GM12891 (cell line): ENCODE measurements at places on chromosomes 3 and 15.

- DNase-seq: no peak
Observed at GRCh38 chr3:136664771-136665170, 87.4 kb downstream of the STAG1 start.

DNA sequence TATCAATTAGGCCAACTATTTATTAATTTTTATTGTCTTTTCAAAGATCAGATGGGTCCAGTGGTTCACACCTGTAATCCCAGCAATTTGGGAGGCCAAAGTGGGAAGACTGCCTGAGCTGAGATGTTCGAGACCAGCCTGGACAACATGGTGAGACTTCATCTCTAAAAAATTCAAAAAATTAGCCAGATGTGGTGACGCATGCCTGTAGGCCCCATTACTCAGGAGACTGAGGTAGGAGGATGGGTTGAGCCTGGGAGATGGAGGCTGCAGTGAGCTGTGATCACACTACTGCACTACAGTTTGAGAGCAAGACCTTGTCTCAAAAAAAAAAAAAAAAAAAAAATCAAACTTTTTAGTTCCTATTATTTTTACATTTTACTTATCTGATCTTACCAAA is 8.2 kb downstream of the AP3S2 start:
- no peak for DNase-seq

DNA sequence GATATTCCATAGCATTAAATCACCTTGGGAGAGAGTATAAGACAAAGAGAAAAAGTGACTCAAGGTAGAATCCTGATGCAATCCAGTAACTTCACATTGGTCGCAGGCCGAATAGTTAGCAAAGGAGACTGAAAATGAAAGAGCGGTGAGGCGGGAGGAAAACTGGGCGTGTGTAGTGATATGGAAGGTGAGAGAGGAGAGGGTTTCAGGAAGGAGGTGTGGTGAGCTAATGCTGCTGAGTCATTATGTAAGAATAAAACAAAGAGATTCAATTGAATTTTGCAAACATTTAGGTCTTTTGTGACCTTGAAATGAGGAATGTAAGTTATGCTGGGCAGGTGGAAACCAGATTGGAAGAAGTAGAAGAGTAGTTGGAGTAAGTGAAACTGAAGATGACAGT is 235.3 kb downstream of the C3orf38 start:
- no peak for DNase-seq

- no peak for DNase-seq
Observed at GRCh38 chr3:159273608-159274007, 471.8 kb downstream of the MFSD1 start.

GRCh38 chr3:62159709-62160092 is 213.6 kb downstream of the FEZF2 start:
- no peak for DNase-seq

- DNase-seq: no peak
Observed at GRCh38 chr3:114043205-114043604, 13.1 kb downstream of the CCDC191 start.

DNA sequence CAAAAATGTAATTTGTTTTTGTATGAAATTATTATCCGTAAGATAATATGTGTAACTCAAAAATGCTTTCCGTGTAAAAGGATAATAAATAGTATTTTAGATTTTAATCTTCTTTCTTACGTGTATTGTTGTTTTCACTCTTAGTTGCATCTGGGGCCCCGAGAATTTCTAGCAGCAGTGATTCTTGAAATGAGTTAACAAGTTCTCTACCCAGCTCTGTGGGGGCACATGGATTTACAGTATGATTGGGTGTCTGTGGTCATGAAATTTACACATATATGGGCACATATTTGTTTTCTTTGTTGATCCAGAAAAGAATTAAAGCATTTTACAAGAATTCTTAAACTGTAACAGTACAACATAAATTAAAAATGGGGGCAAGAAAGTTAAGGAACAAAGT is 145.9 kb upstream of the LRRFIP2 start:
- no peak for DNase-seq

- no peak for DNase-seq
Observed at GRCh38 chr3:181176601-181177000, 187.1 kb upstream of the DNAJC19 start.

GRCh38 chr3:141336672-141337522 is 31.4 kb upstream of the ZBTB38 start:
- DNase-seq: peak; percentile 55

DNA sequence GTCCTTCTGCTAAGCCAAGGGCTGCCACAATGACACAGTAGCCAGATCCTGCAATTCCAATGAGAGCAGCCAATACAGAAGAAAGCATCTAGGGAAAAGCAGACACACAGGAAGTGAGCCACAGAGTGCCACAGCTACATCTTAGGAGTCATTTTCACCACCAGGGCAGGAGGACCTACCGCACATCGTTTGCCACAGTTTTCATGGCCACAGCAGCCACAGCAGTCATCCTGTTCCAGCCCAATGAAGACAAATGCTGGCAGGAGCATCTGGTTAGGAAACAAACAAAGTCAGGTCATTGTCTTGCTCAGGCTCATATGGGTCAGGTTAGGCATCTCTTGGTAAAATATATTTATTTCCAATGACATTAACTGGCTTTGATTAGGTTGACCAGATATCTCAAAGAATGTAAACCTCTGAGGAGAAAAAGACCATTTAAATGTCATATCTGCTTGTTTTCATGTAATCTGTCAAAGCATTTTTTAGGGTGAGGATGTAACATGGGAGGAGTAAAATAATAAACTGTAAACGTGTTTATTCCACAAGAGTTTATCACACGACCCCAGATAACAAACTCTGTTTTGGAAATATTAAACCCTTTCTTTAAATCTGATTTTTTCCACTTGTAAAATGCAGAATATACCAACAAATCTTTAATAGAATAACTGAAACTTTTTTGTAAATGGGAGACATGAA is 1.8 kb downstream of the TM4SF1 start:
- no peak for DNase-seq

GRCh38 chr3:60095516-60095915 is 1045.7 kb upstream of the CFAP20DC start:
- no peak for DNase-seq

GRCh38 chr15:99006146-99006545 is 1.4 kb downstream of the PGPEP1L start:
- no peak for DNase-seq

GRCh38 chr15:40282147-40282868 is 556 bp downstream of the ANKRD63 start:
- peak; percentile 75 for DNase-seq

GRCh38 chr3:131174752-131175151 is 148.1 kb downstream of the NEK11 start:
- DNase-seq: peak; percentile 10

- no peak for DNase-seq
Observed at GRCh38 chr3:182000447-182000846, 288.7 kb downstream of the SOX2 start.

DNA sequence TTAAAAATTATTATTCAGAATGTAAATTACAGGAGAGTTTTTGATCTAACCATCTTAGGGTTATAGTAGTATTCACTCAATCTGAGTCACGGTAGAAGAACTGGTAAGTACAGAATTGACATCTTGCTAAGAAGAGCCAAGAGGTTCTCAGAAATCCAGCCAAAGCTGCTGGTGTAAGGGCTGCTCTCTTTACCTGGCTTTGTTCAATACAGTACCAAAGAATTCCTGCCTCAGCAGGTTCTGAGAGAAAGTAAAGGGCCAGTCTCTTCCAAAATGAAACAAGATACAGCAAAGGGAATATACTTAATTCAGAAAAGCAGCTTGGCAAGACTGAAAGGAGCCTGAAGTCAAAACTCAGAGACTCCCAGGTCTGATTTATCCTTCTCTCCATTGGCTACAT is 193.1 kb downstream of the TNIK start:
- no peak for DNase-seq

GRCh38 chr3:128555098-128555825 is 62.3 kb upstream of the GATA2 start:
- DNase-seq: no peak

- no peak for DNase-seq
Observed at GRCh38 chr3:120773932-120774331, 31.4 kb downstream of the GTF2E1 start.

GRCh38 chr3:4147556-4148118 is 155.5 kb upstream of the SETMAR start:
- DNase-seq: no peak

DNA sequence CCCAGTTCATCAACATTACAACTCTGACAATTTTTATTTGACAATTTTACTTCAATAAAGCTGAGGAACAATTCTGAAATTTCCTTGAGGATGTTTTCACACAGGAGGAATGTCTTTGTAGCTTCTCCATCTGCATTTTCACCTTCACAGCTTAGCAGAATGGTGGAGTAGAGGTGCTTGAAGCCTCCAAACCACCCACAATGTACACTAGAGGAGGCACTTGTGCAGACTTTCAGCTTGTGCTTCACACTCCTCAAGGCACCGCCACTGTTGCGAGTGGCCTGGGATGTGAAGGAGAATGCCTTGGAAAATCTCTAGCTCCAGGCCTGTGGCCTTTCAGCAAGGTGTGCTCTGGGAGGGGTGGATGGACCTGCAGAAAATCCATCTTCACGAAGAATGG is 181.9 kb downstream of the EPHB1 start:
- no peak for DNase-seq

GRCh38 chr15:75107908-75108838 is 84.8 kb downstream of the PPCDC start:
- no peak for DNase-seq

GRCh38 chr3:22495791-22496190 is 707.3 kb upstream of the UBE2E2 start:
- DNase-seq: no peak

DNA sequence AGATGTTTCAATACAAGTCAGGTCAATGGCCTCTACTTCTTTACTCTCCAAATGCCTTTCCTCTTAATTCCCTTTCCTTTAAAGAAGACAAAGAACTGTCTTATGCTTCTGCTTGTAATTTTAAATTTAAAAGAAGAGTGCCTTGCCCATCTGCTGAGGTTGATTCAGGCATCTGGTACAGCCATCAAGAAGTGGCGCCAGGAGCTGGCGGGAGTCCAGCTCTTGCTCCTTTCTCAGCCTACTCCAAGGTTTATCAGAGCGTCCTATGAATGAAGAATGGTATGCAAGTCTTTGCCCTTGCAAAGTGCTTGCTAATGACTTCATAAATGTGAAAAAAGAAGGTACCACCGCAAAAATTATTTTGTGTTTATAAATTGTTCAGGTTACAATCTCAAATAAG is 294.6 kb upstream of the TGFBR2 start:
- no peak for DNase-seq

- no peak for DNase-seq
Observed at GRCh38 chr15:52016316-52016715, 2.7 kb upstream of the MAPK6 start.

DNA sequence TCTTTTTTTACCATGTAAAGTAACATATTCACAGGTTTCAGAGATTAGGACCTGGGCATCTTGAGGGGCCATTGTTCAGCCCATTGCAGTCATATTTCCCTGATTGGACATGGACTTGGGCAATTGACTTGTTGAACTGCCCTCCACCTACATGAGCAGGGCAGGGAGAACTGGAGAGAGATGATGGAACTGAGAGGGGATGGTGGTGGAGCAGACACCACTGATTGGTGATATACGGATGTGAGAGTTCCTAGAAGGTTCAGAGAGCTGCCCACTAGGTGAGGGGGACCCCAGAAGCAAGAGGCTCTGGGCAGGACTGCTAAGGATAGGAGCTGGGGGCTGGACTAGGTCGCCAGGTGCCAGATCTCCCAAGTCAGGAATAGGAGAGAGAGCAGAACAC is 37.8 kb upstream of the SIAH2 start:
- no peak for DNase-seq

- no peak for DNase-seq
Observed at GRCh38 chr3:177448987-177449359, 251.7 kb upstream of the TBL1XR1 start.

- DNase-seq: no peak
Observed at GRCh38 chr3:73384091-73384906, 240.4 kb downstream of the PDZRN3 start.

DNA sequence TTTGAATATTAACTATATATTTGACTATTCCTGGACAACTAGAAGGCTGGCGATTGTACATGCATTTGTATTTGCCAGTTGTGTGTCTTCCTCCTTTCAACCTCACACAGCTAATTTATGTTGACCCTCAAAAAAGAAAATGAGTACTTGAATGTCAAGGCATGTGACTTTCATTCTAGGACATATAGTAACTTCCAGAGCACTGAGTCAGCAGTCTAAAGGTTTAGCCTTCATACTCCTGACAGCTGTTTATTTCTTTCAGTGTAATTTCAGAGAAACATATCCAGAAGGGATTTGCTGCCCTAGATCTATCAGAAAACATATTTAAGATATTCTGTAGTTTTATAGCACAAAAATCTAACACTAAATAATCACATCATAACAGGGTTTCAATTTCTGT is 74.6 kb upstream of the GOLGA8J start:
- no peak for DNase-seq

DNA sequence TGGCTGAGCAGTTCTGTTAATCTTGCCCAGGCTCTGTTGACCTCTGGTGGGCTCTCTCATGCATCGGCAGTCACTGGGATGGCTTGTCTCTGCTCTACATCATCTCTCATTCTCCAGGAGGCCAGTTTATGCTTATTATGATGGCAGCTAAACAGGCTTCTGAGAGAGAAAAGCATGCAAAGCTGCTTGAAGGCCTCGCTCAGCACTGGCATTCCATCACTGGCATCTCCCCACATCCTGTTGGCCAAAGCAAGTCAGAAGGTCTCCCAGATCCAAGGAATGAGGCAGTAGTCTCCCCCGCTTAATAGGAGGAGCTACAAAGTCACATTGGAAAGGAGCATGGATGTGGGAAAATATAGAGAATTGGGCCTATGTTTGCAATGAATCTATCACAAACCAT is 212.6 kb downstream of the ZNF621 start:
- no peak for DNase-seq

DNA sequence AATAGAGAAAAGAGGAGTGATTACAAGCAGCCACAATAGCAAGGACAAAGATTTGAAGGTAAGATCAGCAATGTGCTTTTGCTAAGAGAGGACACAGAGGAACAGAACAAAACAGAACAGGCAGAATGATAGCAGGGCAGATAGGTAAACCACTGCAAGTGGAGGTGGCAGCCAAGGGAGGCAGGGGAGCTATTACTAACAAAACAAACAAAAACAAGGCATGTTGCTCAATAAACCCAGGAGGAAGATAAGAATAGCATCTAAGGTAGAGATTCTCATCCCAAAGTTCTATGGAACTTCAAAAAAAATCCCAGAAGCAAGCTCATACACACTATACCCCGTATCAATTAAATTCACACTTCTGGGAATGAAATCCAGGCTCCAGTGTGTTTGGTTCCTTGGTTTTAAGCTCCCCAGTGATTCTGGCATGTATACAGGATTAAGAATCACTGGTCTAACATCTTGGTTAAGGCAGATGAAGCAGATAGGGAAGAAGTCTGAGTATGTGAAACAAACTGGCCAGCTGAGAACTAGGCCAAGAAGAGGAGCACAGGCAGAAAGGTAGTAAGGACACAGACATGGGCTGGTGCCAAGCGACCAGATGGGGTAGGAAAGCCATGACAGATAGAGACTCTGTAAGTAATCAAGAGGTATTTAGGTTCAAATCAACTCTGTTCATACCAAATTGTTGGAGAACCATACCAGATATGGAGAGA is 189.2 kb downstream of the DTWD1 start:
- no peak for DNase-seq
